ENCODE measurements at places on chromosomes 13 and 19. TPM values are rescaled to one million over a fixed set of nuclear protein-coding genes. Genes with fewer than 3 reads are reported as not detected.

DNA sequence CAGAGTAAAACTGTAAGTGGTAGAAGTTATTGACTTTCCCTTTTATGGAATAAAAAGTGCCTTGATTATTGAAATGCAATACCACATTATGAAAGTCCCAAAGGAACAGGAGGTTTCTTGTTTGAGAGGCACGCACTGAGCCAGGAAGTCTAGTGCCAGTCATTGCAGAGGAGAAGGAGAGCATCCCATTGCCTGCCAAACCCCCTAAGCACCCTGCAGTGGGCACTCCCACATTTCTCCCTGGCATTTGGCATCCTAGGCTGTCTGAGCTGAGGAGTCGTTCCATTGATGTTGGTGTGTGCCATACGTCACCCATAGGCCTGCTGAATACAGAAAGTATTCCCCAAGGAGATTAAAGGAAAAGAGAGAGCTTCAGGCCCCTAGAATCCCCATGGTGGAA, 85.7 kb upstream of the MBNL2 start:
- DNase-seq: no peak

DNA sequence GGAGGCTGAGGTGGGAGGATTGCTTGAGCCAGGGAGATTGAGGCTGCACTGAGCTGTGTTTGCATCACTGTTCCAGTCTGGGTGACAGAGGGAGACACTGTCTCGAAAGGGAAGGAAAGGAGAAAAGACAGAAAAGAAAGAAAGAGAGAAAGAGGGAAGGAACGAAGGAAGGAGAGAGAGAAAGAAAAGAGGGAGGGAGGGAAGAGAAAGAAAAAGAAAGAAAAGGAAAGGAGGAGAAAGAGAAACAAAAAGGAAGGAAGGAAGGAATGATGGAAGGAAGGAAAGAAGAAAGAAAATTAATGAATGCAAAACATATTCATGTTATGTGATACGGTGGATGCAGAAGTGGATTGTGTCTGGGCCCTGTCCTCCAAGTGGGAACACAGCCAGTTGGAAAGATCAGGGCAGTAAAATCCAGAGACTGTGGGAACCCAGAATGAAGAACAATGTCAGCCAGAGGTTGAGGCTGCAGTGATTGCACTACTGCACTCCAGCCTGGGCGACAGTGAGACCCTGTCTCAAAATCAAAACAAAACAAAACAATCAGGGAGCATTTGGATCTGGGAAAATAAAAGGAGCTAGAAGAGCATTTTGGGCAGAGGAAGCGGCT, 6.2 kb downstream of the PHLDB3 start:
- no peak for DNase-seq

DNA sequence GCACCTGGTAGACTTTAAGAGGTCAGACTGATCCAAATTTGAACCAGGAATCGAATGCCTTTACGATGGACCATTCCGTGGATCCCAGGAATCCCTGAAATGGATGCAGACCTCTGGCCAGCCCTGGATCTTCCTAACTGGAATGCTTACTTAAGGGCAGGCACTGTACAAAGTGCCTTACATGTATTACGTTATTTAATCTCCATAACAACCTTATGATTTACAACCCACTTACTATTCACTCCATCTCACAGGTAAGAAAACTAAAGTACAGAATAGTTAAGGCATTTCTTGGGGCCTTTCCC, 93.6 kb downstream of the HSPH1 start:
- no peak for DNase-seq

ATP8A2 gene
- total RNA-seq: not detected

Data from B cell (primary cell).